ENCODE measurements at places on chromosomes 12 and 14.
A peak's percentile ranks its signal among the peaks of the same experiment; 100 is the strongest.

- no peak for DNase-seq
Observed at GRCh38 chr14:64692986-64693809, 11.0 kb upstream of the PLEKHG3 start.

- DNase-seq = no peak
Observed at GRCh38 chr12:97022536-97023230, 115.6 kb downstream of the NEDD1 start.

DNA sequence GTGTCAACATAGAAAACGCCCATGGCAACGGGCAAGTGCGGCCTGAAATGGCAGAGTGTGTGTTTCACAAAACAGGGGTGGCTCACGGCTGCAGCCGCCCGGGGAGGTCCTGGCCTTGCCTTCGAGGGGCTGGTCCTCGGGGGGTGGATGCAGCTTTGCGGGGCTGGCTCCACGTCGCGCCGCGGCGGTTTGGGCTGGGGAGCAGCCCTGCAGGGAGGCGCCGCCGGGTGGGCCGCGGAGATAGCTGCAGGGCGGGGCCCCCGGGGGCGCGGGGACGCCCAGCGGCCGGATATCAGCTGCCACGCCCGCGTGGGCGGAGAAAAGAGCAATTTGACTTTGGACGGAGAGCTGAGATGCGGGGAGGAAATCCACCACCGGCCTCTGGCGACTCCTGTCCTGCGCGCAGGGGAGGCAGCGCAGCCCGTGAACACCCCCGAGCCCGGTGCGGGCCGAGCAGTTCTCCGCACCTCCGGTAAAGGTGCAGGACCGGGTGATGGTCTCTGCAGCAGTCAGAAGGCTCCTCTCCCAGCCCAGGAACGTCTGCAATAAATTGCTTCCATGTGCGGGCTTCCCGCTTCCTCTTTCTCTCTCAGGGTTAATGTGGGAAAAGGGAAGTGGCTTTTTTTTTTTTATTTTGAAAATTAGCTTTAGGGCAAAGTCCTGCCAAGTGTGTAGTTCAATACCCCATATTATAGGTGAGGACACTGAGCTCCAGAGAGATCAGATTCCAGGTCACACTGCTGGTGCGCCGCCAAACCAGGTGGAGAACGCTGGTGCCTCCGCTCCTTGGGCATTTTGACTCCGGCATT is 110.5 kb downstream of the ARF6 start:
- peak; percentile 93 for DNase-seq

DNA sequence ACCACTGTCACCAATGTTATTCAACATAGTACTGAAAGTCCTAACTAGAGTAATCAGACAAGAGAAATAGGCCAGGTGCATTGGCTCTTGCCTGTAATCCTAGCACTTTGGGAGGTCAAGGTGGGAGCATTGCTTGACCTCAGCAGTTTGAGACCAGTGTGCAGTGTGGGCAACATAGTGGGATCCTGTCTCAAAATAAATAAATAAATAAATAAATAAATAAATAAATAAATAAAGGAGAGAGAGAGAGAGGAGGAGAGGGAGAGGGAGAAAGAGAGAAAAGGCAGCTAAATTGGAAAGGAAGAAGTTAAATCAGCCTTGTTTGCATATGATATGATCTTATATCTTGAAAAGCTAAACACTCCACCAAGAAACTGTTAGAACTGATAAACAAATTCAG is 115.3 kb downstream of the FAR2 start:
- DNase-seq = no peak

All from large intestine (tissue), 12 donors.